ENCODE measurements at places on chromosomes 5 and 9.

DNA sequence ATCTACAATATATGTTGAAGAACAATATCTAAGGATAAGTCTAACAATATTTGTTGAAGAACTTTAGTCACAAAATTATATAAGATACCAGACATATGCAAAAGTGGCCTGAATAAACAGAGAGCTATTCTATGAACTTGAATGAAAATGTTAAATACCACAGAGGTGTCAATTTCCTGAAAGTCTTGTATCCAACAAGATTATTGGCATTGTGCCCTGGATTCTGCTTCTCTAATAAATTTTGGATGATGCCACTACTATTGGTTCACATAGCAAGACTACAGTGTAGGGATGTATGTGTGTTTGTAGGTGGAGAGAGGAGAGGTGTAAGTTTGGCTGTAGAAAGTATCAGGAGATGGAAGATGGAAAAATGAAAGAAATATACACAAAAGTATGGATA, 731.8 kb upstream of the RGMB start:
- DNase-seq, result no peak

DNA sequence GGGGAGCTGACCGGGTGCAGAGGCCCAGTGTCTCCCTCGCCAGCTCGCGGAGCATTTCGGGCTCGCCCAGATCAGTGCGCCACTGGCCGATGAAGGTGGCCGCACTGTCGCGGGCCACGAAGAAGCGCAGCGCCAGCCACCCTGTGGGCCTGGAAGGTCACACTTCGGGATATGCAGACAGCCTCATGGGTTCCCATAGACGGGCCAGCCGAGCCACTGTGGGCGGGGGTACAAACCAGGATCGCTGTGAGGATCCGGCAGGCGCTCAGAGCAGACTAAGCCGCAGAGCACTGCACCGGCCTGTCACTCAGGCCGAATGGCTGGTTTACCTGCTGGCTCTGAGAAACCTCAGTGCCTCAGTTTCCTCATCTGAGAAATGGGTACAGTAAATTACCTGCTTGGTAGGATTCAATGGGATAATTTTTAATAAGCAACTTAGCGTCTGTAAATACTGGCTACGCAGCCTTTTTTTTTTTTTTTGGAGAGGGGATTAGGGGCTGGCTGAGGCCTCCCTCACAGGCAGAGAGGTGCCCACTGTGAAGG, 64.0 kb upstream of the IGFBPL1 start:
- no peak for DNase-seq

GRCh38 chr5:1406681-1407640, 38.3 kb downstream of the SLC6A3 start:
- no peak for DNase-seq

GRCh38 chr5:1486271-1486670, 37.5 kb downstream of the LPCAT1 start:
- no peak for DNase-seq

GRCh38 chr5:3121813-3122212, 370.3 kb upstream of the IRX2 start:
- no peak for DNase-seq

- DNase-seq, result no peak
Observed at GRCh38 chr5:9343146-9343850, 202.6 kb downstream of the SEMA5A start.

GRCh38 chr5:126301056-126301455, 122.2 kb upstream of the GRAMD2B start:
- peak; percentile 4 for DNase-seq

GRCh38 chr9:109907400-109907799, 127.4 kb downstream of the PALM2AKAP2 start:
- DNase-seq, result no peak

DNA sequence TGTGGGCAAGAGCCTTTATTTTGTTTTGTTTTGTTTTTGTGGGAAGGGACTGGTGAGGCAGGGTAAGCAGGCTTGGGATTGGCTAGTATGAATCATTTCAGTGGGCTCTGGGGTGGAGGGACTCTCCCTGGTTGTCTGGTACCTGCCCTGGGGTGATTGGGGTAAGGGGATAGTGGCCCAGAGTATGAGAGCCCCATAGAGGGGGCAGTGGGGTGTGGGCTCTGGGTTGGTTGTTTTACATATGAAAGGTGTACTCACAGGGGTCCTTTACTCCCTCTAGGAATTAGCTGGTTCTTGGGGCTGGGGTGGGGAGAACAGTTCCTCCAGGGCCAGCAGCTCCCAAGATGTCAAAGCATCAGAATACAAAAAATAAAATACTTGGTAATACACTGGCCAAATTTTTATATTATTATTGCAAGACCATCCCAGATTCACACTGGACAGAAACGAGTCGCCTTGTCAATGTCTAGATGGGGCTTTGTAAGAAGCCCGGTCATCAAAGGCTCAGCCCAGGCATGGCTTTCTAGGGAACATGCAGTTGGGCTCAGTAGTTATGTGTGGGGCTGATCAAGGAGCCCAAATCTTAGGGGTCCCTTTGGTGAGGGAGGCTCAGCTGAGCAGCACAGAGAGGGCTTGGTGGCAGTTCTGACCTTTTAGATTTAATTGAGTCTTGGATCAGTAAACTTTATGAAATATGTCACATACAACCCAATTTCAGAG, 190.5 kb downstream of the NXNL2 start:
- DNase-seq, result no peak

GRCh38 chr9:134233022-134233421, 68.7 kb upstream of the RNU6ATAC start:
- no peak for DNase-seq

- no peak for DNase-seq
Observed at GRCh38 chr5:112907166-112907631, 14.8 kb downstream of the REEP5 start.

DNA sequence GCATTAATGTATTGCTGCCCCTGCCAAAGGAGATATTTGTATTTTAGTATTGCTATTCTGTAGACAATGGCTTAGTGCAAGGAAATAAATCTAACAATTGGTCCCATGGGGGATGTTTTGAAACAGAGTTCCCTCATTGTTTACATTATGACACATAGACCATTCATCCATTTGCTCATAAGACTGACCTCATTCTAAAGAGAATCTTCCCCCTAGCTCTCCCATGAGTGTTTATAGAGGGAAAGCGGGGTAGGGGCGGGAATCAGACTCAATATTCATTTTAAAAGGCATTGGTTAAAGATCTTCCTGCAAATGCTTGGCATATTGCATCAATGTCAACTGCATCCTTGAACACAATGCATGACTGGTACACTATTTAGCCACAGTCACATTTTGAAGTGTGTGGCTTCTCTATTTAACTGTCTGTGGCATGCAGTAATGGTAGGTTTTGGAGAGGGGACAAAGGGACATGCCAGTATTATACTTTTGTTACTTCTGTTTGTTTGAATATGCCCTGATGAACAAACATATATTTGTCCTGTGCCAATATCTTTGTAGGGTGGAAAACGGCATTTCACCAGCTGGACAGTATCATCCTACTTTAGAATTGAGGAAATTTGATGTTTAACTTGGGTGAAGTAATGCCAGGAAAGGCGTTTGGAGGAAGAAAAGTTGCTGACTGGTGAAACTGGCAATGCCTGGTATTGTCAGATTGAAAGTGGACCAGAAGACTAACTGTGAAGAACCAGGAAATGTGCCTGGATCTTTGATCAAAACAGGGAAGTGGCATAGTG, 84.1 kb upstream of the MEGF10 start:
- DNase-seq, result peak; percentile 97

DNA sequence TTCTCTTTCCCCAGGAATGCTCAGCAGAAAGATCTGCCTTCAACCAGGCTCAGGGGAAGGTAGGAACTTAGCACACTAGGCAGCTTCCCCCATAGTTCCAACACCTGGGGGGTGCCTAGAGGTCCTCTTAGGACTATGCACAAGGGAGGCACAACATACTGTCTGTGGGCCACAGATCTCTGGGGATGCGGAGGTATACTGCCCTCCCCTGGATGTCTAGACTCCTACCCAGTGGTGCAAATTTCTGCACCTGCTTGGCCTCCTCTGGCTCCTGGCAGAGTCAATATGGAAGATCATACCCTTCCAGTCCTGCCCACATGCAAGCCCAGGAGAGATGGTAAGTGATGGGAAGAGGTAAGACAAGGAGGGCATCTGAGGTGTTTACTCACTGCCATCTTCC, 247.5 kb upstream of the DAPK1 start:
- no peak for DNase-seq

DNA sequence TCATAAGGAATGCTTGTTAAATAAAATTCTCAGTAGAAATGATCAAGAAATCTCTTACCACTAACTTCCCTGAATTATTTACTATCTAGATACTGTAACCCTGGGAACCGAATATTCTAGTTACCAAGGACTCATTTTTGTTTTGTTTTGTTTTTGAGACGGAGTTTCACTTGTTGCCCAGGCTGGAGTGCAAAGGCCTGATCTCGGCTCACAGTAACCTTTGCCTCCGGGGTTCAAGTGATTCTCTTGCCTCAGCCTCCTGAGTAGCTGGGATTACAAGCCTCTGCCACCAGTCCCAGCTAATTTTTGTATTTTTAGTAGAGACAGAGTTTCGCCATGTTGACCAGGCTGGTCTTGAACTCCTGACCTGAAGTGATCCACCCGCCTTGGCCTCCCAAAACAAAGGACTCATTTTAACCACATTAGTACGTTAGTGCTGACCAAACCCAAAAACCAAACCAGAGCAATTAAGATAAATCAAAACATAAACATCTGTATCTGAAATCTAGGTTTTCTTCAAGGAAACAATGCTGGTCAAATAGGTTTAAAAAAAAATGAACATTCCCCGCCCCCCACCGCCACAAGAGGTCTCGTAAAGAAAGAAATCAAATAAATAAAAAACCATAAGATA, 3.7 kb downstream of the TXN start:
- no peak for DNase-seq

- DNase-seq, result no peak
Observed at GRCh38 chr5:176542135-176542595, 5.0 kb upstream of the RNF44 start.

- no peak for DNase-seq
Observed at GRCh38 chr5:66012271-66012670, 85.9 kb downstream of the ERBIN start.

GRCh38 chr9:33161011-33161588, 6.0 kb downstream of the B4GALT1 start:
- DNase-seq, result peak; percentile 95

DNA sequence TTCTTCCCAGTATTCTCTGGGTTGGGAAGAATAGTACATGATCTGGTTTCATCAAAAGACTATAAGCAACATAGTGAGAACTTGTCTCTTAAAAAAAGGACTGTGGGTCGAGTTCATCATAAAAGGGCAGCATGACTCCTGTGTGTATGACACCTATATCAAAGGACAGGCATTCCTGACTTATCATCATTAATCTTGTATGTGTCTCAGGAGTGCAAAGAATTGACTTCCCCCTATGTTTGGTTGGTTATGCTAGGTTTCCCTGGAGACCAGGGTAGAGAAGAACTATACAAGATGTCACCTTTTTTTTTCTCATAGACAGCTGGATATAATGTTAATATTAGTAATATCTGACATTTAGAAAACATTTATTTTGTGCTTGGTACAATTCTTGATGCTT, 173.1 kb upstream of the ANKRD55 start:
- DNase-seq, result no peak

- DNase-seq, result no peak
Observed at GRCh38 chr5:149697001-149697400, 33.1 kb upstream of the PPARGC1B start.

DNA sequence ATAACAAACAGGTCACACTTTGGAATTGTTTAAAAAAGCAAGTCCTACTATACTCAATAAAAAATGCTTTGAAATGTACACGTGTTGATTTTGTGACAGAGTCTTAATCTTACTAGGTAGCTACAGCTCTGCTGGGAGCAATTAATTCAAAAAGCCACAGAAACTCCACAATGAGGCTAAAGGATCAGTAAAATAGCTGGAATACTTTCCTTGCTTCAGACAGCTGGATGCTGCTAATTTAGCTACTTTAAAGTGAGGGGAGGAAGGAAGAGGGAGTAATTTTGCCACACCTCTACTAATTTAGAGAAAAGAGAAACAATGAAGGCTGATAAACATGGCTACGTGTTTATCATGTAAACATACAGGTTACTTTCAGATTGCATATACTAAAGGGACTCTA, 927.6 kb upstream of the DMAC1 start:
- DNase-seq, result no peak

GRCh38 chr9:33180526-33181184, 13.5 kb upstream of the B4GALT1 start:
- DNase-seq, result no peak

- DNase-seq, result no peak
Observed at GRCh38 chr9:125700791-125701190, 6.2 kb downstream of the MAPKAP1 start.

- peak; percentile 31 for DNase-seq
Observed at GRCh38 chr9:70362952-70363351, 51.5 kb downstream of the KLF9 start.

GRCh38 chr5:61809651-61810050, 477.6 kb downstream of the ZSWIM6 start:
- DNase-seq, result no peak

DNA sequence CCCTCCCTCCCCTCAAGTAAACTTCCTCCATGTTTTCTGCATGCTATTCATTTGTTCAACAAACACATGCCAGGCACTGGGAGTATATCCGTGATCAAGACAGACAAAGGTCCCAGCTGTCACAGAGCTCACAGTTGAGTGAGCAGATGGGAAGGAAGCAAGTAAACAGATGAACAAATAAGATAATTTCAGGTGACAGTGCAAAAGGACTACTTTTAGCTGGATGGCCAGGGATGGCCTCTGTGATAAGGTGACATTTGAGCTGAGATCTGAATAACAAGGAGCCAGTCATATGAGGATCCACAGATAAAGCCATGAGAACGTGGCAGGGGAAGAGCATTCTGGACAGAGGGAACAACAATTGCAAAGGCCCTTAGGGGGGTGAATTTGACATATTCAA, 121.7 kb upstream of the RAD23B start:
- no peak for DNase-seq

DNA sequence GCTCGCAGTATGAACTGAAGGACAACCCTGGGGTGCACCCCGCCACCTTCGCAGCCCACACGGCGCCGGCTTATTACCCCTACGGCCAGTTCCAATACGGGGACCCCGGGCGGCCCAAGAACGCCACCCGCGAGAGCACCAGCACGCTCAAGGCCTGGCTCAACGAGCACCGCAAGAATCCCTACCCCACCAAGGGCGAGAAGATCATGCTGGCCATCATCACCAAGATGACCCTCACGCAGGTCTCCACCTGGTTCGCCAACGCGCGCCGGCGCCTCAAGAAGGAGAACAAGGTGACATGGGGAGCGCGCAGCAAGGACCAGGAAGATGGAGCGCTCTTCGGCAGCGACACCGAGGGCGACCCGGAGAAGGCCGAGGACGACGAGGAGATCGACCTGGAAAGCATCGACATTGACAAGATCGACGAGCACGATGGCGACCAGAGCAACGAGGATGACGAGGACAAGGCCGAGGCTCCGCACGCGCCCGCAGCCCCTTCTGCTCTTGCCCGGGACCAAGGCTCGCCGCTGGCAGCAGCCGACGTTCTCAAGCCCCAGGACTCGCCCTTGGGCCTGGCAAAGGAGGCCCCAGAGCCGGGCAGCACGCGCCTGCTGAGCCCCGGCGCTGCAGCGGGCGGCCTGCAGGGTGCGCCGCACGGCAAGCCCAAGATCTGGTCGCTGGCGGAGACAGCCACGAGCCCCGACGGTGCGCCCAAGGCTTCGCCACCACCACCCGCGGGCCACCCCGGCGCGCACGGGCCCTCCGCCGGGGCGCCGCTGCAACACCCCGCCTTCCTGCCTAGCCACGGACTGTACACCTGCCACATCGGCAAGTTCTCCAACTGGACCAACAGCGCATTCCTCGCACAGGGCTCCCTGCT, 3.8 kb downstream of the IRX1 start:
- no peak for DNase-seq
